Femur (tissue), 1 donor: ENCODE measurements at places on chromosomes 3 and 15.

- no peak for DNase-seq
Measured at GRCh38 chr3:126996905-126997304, 14.0 kb downstream of the PLXNA1 start.

DNA sequence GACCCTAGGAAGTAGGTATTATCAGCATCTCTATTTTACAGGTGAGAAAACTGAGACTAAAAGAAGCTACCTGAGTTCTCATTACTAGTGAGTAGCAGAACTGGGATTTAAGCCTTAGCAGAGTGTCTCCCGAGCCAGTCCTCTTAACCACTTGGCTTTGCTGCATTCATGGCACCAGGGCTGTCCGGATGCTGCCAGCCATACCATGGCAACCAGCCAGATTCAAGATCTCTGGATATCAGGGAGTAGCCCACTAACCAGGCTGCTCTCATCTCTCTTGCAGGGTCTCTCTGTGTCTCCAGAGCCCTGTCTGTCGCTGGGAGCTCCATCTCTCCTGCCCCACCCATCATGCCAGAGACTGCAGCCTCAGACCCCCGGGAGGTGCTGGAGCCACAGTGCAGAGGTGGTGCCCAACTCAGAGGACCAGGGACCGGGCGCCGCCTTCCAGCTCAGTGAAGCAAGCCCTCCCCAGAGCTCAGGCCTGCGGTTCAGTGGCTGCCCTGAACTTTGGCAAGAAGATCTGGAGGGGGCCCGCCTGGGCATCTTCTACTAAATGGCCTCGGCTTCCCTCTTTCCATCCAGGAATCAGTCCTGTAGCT, 1.7 kb downstream of the MESP2 start:
- no peak for DNase-seq

GRCh38 chr15:59011262-59011952, 23.9 kb downstream of the RNF111 start:
- no peak for DNase-seq

DNA sequence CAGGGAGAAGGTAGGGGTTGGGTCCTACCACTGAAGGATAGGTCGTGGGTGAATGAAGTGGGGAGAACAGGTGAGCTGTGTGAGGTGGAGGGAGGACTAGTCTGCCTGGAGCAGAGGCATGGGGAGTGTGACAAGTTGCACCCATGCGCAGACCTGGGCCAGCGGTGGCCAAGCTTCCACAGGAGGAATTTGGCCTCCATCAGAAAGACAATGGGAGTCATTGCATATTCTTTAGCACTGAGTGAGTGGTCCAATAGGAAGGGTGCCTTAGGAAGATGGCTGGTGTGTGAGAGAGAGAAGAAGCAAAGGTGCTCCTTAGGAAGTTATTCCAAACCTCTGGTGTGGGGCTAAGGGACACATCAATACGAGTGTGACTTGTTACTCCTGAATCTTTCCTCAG, 191.1 kb downstream of the KCNAB1 start:
- no peak for DNase-seq

DNA sequence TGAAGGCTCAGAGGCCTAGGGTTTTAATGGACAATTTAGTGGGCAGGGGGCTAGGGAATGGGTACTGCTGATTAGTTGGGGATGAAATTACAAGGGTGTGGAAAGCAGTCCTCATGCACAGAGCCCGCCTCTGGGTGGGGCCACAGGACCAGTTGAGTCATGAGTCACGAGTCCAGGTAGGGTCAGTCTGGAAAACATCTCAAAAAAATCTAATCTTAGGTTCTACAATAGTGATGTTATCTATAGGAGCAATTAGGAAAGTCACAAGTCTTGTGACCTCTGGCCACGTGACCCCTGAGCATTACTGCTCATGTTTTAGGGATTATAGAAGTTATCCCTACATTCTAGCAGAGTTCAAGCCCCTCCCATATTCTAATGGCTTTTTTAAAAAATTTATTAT, 18.6 kb upstream of the IREB2 start:
- no peak for DNase-seq

- DNase-seq = no peak
Measured at GRCh38 chr3:148945116-148945515, 46.2 kb upstream of the GYG1 start.

DNA sequence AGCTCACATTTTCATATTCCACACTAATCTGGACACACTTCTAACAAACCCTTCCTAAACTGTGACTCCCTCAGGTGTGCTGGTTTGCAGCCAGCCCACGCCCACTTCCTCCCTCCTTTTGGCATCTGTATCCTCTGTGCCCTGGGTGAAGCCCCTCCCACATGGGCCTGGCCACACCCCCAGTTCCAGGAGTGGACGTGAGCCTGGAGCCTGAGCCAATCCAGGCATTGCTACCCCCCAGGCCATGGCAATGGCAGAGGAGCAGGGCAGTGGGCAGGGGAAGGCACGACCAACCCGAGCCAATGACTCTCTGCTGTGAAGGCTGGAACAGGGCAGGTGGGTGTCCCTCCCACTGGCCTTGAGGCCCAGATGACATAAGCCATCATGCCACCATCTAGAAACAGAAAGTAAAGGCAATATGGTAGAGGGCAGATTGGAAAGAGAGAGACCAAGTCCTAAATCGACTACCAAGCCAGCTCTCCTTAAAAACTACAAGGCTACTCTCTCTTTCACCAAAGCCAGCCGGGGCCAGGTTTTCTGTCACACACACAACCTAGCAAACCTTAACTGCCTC, 18.6 kb downstream of the FAM174B start:
- no peak for DNase-seq

DNA sequence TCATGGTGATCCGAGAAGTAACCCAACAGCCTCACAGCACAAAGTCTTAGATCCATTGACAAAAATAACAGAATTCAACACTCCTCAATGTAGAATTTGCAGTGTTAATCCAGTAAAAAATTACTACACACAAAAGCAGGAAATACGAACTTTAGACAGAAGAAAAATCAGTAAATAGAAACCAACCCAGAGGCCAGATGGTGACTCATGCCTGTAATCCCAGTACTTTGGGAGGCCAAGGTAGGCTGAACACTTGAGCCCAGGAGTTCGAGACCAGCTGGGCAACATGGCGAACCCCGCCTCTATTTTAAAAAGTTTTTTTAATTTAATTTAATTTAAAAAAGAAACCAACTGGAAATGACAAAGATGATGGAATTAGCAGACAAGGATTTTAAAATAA, 36.1 kb downstream of the SELENOT start:
- DNase-seq = no peak

GRCh38 chr3:70863049-70863448, 550.6 kb upstream of the MDFIC2 start:
- no peak for DNase-seq
